Left ventricle myocardium inferior (tissue), 1 donor: ENCODE measurements at places on chromosomes 1 and 21. TPM values are rescaled to one million over a fixed set of nuclear protein-coding genes. Genes with fewer than 3 reads are reported as not detected.

The OR2G6 gene
- not detected for total RNA-seq

The KLF17 gene
- total RNA-seq, result not detected

- DNase-seq, result no peak
Observed at GRCh38 chr1:207983044-207983635, 72.2 kb upstream of the CD34 start.

DNA sequence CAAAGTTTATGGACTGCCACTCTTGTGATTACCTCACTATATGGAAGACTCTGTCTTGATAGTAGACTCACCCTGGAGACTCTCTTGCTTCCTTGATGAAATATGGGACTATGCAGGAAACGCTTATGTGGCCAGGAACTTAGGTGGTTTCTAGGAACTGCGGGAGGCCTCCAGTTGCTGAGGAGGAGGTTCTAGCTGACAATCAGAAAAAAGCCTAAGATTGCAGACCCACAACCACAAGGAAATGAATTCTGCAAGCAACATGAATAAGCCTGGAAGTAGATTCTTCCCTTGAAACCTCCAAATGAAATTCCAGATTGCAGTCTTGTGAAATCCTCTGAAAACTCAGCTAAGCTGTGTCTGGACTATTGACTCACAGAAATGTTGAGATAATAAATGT, 88.9 kb upstream of the COL11A1 start:
- DNase-seq, result no peak

DNA sequence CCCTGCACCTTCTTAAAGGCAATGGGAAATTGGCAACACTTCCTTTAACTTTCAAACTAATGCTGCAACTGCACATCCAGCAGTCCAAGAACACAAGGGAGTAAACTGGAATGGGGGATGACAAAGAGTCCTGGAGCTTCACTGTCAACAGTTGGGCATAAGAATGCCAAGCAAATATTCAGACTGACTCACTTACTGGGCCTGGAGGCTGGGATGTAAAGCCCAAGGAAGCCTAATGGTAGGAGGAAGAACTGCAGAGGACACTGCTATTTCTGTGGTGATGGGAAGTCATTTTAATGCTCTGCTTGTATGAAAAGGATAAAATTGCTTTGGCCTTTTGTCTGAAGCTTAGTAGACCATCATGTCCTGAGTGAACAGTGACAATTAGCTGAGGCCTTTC, 15.7 kb upstream of the DMRTA2 start:
- no peak for DNase-seq

- no peak for DNase-seq
Observed at GRCh38 chr1:39270368-39270767, 65.9 kb downstream of the MACF1 start.

GRCh38 chr1:199243423-199244061, 604.7 kb downstream of the PTPRC start:
- DNase-seq, result peak; percentile 42

- DNase-seq, result no peak
Observed at GRCh38 chr21:14480411-14481031, 65.6 kb downstream of the SAMSN1 start.

DNA sequence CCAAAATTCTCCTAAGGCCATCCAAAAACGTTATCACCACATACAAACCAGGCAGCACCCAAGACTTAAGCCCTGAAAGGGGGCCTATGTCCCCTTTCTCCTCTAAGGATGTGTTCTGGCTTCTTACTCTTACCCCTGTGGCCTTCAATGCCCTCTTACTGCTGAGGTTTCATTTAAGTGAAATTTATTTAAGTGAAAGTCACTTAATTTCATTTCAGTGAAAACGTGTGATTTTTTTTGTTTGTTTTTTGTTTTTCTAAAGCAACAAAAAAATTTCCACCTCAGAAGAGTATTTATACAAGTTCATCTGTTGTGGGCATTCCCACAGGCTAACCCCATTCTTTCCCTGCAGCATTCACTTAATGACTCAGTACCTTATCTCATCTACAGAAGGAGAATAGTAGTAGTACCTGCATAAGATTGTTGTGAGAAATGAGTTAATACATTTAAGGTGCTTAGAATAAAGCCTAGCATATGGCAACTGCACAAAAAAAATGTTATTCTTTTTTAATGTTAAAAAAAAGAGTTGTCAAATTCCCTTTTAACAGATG, 220.6 kb downstream of the CHRM3 start:
- no peak for DNase-seq

GRCh38 chr1:244100704-244101453, 49.8 kb downstream of the ZBTB18 start:
- no peak for DNase-seq

DNA sequence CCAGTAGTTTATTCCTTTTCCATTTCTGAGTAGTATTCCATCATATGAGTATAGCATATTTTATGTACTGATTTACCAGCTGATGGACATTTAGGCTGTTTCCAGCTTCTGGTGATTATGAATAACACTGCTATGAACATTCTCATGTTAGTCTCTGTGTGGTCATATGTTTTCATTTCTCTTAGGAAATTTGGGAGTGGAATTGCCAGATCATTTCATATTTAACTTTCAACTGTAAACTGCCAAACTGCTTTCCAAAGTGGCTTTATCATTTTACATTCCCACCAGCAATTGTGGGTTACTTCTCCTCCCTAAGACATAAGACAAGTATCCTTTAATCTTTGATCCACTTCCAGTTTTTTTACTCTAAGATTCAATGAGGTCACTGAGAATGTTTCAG, 85.7 kb upstream of the RALGPS2 start:
- DNase-seq, result no peak

GRCh38 chr1:42756956-42757891, 9.6 kb downstream of the P3H1 start:
- no peak for DNase-seq

GRCh38 chr1:222370081-222370912, 177.6 kb downstream of the HHIPL2 start:
- DNase-seq, result no peak

- DNase-seq, result peak; percentile 11
Observed at GRCh38 chr21:45421846-45422775, 17.1 kb downstream of the COL18A1 start.

- no peak for DNase-seq
Observed at GRCh38 chr1:199463521-199464127, 563.9 kb upstream of the NR5A2 start.

DNA sequence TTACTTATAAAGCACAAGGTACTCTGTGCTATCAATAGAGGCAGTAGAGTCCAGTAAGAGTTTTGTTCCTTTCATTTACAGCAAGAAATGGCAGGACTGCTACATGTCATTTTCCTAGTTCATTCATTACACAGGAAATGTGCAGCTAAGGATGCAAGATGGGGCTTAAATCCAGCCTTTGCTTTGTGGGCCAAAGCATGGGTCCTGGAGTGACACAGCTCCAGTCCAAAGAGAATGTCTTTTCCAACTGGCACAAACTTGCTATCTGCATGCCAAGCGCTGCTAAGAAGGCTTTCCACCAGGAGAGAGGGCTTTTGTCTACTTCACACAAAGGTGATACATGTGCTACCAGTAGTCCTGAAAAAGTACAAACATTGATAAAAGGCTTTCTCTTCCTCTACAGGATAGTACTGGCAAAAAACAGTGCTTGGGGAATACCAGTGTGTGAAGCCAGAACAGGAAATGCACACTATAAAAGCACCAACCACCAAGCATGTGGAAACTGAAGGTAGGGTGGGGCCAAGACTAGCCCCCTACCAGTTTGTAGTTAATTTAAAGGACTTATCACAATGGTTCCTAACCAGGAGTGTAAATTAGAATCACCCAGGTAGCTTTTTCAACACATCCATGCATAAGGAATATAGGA, 68.7 kb downstream of the ARID4B start:
- DNase-seq, result no peak

- DNase-seq, result no peak
Observed at GRCh38 chr1:202203238-202204039, 9.8 kb downstream of the LGR6 start.

DNA sequence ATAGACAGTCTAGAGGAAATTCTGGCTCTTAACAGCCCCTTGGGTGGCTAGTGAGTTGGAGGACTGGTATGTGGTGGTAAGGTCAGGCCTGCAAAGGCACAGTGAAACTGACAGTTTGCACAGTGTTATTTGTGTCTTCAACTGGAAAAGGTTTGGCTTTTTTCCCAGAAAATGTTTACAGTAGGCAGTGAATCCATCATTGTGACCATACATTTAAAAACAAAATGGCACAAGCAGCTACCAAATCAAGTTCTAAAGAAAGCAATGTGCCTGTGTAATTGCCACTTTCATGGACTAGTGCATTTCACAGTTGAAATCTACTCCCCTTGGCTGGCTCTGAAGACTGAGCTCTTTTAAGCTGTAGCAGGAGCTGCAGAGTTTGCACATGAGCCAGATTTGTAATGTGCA, 24.8 kb downstream of the ATPAF1 start:
- DNase-seq, result no peak
